ENCODE measurements at places on chromosomes 5 and 9.

DNA sequence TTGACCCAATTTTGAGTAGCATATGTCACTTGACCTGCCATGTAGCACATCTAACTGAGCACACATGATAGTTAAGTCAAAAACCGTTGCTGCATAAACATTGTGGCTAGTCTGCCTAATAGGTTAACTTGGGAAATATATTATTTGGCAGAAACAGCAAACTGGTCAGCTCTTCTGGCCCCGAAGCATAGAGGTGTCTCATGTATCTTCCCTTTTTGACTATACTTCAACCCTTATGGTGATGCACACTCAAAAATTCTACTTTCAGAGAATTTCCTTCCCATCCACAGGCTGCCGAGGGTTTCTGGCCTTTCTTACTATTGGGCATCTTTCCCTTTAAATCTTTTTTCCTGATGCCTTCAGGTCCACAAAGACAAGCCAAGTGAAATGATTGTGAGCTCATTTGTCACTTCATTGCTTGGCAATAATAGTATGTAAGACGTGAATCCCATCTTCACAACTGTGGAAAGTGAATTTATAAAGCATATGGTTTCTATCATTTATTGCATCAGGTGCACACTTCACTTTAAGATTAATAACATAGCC lies 41.2 kb downstream of the MOCS2 start:
- no peak for DNase-seq

DNA sequence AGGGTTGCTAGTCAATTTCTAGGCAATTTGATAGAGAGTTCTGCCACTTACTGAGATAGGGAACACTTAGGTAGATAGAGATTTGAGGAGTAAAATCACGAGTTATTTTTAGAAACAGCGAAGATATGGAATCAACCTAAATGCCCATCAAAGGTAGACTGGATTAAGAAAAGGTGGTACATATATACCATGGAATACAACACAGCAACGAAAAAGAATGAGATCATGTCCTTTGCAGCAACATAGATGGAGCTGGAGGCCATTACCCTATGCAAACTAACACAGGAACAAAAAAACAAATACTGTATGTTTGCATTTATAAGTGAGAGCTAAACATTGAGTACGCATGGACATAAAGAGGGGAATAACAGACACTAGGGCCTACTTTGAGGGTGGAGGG lies 9.7 kb downstream of the ELL2 start:
- no peak for DNase-seq

GRCh38 chr9:35665471-35665818 lies 450 bp upstream of the ARHGEF39 start:
- no peak for DNase-seq

GRCh38 chr9:34987160-34987901 lies 2.2 kb upstream of the DNAJB5 start:
- no peak for DNase-seq

Data from stimulated activated CD8-positive, alpha-beta memory T cell treated with anti-CD3 and anti-CD28 coated beads, Interleukin-2, amount 100 ng/mL, for 1 hour (primary cell).